Breast epithelium (tissue), 4 donors: ENCODE measurements at places on chromosomes 13 and 19. TPM values are rescaled to one million over a fixed set of nuclear protein-coding genes. Genes with fewer than 3 reads are reported as not detected.

The RPL28 gene
- 471 TPM for total RNA-seq

The C2CD4C gene
- 0.29 TPM for total RNA-seq

The CD209 gene
- 2.3 TPM for total RNA-seq

The KIRREL2 gene
- not detected for total RNA-seq

The PGLYRP2 gene
- 5.6 TPM for total RNA-seq

The GARRE1 gene
- 21.0 TPM for total RNA-seq

The SIGLEC8 gene
- total RNA-seq = 2.3 TPM

DNA sequence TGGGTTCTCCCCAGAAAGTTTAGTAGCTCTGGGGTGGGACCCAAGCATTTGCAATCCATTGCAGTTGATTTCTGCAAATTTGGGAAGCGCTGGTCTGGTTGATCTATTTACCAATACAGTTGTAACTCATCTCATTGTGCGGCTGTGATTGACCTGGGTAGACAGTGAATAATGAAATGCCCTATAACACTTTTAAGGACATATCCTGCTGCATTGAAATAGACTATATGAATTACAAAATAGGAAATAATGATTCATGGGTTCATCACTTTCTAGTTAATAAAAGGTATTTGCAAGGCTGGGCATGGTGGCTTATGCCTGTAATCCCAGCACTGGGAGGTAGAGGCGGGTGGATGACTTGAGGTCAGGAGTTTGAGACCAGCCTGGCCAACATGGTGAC is 59.0 kb upstream of the FARP1 start:
- H3K36me3 ChIP-seq = no peaks in the 10 kb centered on the region
- no peak overlapping the region for H3K27ac ChIP-seq
- H3K27me3 ChIP-seq = no peaks in the 10 kb centered on the region

- no peaks in the 10 kb centered on the region for H3K36me3 ChIP-seq
- no peak for DNase-seq
- peaks cover 66% of the 10 kb centered on the region for H3K27me3 ChIP-seq
- H3K27ac ChIP-seq = peak overlapping the region; percentile 40
- H3K4me3 ChIP-seq = peak overlapping the region; percentile 69
Measured at GRCh38 chr19:41521931-41522555, 53.9 kb upstream of the CEACAM21 start.

GRCh38 chr13:30567072-30567471 is 50.6 kb upstream of the USPL1 start:
- no peak overlapping the region for H3K4me3 ChIP-seq
- no peak overlapping the region for H3K27ac ChIP-seq
- H3K36me3 ChIP-seq = no peaks in the 10 kb centered on the region
- H3K4me1 ChIP-seq = no peaks in the 10 kb centered on the region

- no peak within 1 kb of the TSS for H3K27ac ChIP-seq
- DNase-seq = no peak
- no peaks in the 10 kb centered on the region for H3K4me1 ChIP-seq
- no peaks in the 10 kb centered on the region for H3K27me3 ChIP-seq
- no peaks in the 10 kb centered on the region for H3K36me3 ChIP-seq
Measured at GRCh38 chr19:35704218-35704617, at the start of gene ZBTB32. Gene ZBTB32, plus strand, starts transcription at chr19:35704558. Its CDS starts 10,069 bp downstream, at chr19:35714627.

DNA sequence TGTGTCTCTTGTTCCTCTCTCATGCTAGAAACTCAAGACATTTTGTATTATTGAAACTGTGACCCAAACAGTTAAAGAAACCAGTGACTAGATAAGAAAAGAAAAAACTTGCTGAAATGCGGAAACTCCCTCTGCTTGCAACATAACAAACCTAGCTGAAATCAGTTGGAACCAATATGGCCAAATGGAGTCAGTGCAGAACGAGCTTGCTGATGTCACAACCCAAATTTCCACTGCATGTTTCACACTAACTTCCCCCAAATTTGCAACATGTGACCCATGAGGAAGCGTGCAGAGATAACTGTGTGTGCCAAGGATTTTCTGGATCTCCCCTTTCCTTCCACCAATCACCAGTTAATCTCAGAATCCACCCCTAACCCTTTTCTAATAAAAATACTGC is 208.0 kb downstream of the DLEU7 start:
- H3K36me3 ChIP-seq = no peaks in the 10 kb centered on the region
- no peaks in the 10 kb centered on the region for H3K4me1 ChIP-seq
- no peak overlapping the region for H3K4me3 ChIP-seq
- no peak for DNase-seq
- H3K27ac ChIP-seq = peak overlapping the region; percentile 86

GRCh38 chr13:44906713-44907112 is 82.6 kb downstream of the NUFIP1 start:
- H3K4me3 ChIP-seq = no peak overlapping the region
- no peaks in the 10 kb centered on the region for H3K27me3 ChIP-seq
- peak overlapping the region; percentile 42 for H3K27ac ChIP-seq
- no peaks in the 10 kb centered on the region for H3K36me3 ChIP-seq

- no peak overlapping the region for H3K4me3 ChIP-seq
- no peaks in the 10 kb centered on the region for H3K27me3 ChIP-seq
- DNase-seq = peak; percentile 68
- H3K27ac ChIP-seq = peak overlapping the region; percentile 73
Measured at GRCh38 chr19:10952809-10953208, 8.0 kb upstream of the SMARCA4 start.

DNA sequence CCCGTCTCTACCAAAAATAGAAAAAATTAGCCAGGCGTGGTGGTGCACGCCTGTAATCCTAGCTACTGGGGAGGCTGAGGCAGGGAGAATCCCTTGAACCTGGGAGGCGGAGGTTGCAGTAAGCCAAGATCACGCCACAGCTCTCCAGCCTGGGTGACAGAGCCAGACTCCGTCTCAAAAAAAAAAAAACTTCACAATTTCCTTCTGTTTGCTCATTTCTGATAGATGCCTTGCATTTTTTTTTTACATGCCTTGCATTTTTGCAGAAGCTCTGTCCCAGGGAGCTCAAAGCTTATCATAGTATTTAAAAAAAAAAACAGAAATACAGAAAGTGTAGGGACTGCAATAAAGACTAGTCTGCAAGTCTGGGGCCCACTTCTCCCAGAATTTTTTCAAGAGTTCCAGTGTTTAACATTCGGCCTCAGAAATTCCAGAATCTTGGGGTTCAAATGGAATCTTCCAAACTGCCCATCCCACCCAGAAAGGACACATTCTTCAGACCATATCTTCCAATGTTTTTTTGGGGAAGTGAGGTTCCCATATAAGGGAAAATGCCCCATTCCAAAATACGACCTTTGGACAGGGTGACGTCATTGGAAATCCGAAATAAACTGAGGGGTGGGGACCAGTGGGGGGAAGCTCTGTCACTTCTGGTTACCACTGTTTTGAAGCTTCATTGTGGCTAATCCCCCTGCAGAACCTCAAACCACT is 17.2 kb upstream of the RAB8A start:
- H3K4me1 ChIP-seq = no peaks in the 10 kb centered on the region
- H3K4me3 ChIP-seq = no peak overlapping the region
- peak overlapping the region; percentile 85 for H3K27ac ChIP-seq
- no peaks in the 10 kb centered on the region for H3K36me3 ChIP-seq
- no peaks in the 10 kb centered on the region for H3K27me3 ChIP-seq

DNA sequence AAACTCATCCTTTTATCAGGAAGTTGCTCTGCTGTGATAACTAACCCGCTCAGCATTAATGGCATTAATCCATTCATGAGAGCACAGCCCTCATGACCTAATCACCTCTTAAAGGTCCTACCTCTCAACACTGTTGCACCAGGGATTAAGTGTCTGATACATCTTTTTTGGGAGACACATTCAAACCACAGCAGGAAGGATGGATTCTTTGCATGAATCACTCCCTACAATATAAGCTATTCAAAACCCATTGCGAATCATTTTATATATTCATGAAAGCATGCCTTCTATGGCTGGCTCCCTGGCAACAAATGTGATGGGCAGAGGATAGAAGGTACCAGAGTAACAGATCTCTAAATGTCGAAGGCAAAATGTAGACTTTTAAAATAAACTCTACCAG is 27.6 kb downstream of the ARL11 start:
- no peaks in the 10 kb centered on the region for H3K27me3 ChIP-seq
- no peak overlapping the region for H3K27ac ChIP-seq
- no peak overlapping the region for H3K4me3 ChIP-seq
- H3K36me3 ChIP-seq = no peaks in the 10 kb centered on the region
- DNase-seq = no peak
- no peaks in the 10 kb centered on the region for H3K4me1 ChIP-seq

DNA sequence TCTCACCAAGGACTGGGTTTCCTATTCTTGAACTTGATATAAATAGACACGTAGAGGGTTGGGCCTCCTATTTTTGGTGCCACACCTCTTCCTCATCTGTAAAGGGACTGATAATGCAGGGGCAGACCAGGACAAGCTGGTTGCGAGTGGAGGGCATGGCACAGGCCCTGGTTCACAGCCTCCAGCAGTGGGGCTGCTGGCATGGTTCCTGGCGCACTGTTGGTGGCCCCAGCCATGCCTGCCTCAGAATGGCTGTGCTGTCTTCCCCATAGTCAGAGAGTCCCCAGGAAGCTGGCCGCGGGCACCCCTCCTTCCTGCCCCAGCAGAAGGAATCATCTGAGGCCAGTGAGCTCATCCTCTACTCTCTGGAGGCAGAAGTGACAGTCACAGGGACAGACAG is 10.5 kb upstream of the OVOL3 start:
- H3K27ac ChIP-seq = no peak overlapping the region
- H3K4me3 ChIP-seq = no peak overlapping the region
- no peaks in the 10 kb centered on the region for H3K4me1 ChIP-seq
- no peaks in the 10 kb centered on the region for H3K27me3 ChIP-seq

GRCh38 chr19:38718747-38719543 is 25.3 kb downstream of the CAPN12 start:
- no peaks in the 10 kb centered on the region for H3K27me3 ChIP-seq
- H3K4me1 ChIP-seq = peaks cover 24% of the 10 kb centered on the region
- DNase-seq = no peak
- H3K27ac ChIP-seq = peak overlapping the region; percentile 82
- H3K36me3 ChIP-seq = peaks cover 10% of the 10 kb centered on the region
- no peak overlapping the region for H3K4me3 ChIP-seq

DNA sequence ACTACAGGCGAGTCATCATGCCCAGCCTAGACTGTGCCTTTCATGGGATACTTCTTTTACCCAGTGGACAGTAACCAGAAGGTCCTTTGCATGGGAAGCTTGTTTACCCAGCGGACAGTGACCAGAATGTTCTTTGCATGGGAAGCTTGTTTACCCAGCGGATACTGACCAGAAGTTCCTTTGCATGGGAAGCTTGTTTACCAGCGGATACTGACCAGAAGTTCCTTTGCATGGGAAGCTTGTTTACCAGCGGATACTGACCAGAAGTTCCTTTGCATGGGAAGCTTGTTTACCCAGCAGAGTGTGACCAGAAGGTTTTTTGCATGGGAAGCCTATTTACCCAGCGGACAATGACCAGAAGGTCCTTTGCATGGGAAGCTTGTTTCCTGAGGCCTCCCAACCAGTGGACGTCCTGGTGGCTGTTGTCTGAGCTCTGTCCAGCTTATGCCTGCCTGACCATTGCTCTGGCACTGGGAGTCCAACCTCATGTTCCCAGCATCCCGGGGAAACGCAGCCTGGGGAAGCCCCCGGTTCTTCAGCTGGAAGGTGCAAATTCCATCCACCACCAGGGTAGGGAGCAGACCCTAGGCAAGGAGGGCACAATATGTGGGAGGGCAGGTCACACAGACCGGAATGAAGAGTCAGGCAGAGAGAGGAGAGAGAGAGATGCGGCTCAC is 41.6 kb upstream of the PDCD5 start:
- no peak for DNase-seq
- H3K36me3 ChIP-seq = no peaks in the 10 kb centered on the region
- H3K4me3 ChIP-seq = no peak overlapping the region
- H3K4me1 ChIP-seq = no peaks in the 10 kb centered on the region

- no peaks in the 10 kb centered on the region for H3K27me3 ChIP-seq
- peaks cover 17% of the 10 kb centered on the region for H3K4me1 ChIP-seq
- H3K27ac ChIP-seq = peak within 1 kb of the TSS; percentile 96
- H3K4me3 ChIP-seq = peak within 1 kb of the TSS; percentile 93
- H3K36me3 ChIP-seq = no peaks in the 10 kb centered on the region
Measured at GRCh38 chr19:54189145-54189734, at the start of gene MBOAT7. Gene MBOAT7, minus strand, starts transcription at chr19:54189580. Its CDS starts 1,072 bp downstream, at chr19:54188508.

DNA sequence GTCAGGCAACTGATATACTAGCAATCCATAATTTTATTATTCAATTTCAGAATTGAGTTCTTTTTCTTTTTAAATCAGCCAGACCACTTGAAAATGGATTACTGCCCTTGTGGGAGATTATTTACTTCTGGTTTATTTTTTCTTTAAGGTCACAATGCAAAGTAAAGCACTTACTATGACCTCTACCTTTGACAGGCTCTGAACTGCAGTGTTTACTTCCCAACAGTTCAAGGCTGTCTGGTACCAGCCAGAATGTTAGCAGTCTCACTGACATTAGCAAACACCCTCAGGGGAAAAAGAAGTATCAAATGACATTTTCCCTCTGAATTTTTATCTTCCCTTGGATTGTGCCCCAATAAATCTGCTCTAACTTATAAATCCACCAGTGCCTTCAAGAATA is 57.5 kb downstream of the RAP2A start:
- H3K27me3 ChIP-seq = no peaks in the 10 kb centered on the region
- H3K36me3 ChIP-seq = no peaks in the 10 kb centered on the region
- no peak for DNase-seq
- H3K4me1 ChIP-seq = no peaks in the 10 kb centered on the region
- H3K27ac ChIP-seq = no peak overlapping the region

- no peak for DNase-seq
- no peak overlapping the region for H3K4me3 ChIP-seq
- H3K4me1 ChIP-seq = no peaks in the 10 kb centered on the region
- H3K36me3 ChIP-seq = no peaks in the 10 kb centered on the region
Measured at GRCh38 chr19:46357846-46358583, 11.1 kb downstream of the PPP5C start.

- no peaks in the 10 kb centered on the region for H3K27me3 ChIP-seq
- H3K4me1 ChIP-seq = peaks cover 9% of the 10 kb centered on the region
- no peaks in the 10 kb centered on the region for H3K36me3 ChIP-seq
- peak overlapping the region; percentile 13 for H3K4me3 ChIP-seq
Measured at GRCh38 chr19:48716562-48717291, 2.8 kb downstream of the MAMSTR start.

- no peak for DNase-seq
- H3K27ac ChIP-seq = no peak overlapping the region
- no peak overlapping the region for H3K4me3 ChIP-seq
- no peaks in the 10 kb centered on the region for H3K27me3 ChIP-seq
- H3K36me3 ChIP-seq = no peaks in the 10 kb centered on the region
Measured at GRCh38 chr13:40758811-40759210, 12.2 kb downstream of the MRPS31 start.

GRCh38 chr19:38970664-38971532 is 4.6 kb downstream of the FBXO17 start:
- no peak for DNase-seq
- no peaks in the 10 kb centered on the region for H3K4me1 ChIP-seq
- H3K27ac ChIP-seq = no peak overlapping the region
- no peak overlapping the region for H3K4me3 ChIP-seq

- no peaks in the 10 kb centered on the region for H3K36me3 ChIP-seq
- H3K27ac ChIP-seq = peak overlapping the region; percentile 97
- peak; percentile 71 for DNase-seq
- no peaks in the 10 kb centered on the region for H3K27me3 ChIP-seq
- peak overlapping the region; percentile 99 for H3K4me3 ChIP-seq
Measured at GRCh38 chr13:112587212-112587763, 665 bp downstream of the TUBGCP3 start.

GRCh38 chr19:33156334-33156733 is 24.4 kb downstream of the WDR88 start:
- H3K4me1 ChIP-seq = no peaks in the 10 kb centered on the region
- no peaks in the 10 kb centered on the region for H3K36me3 ChIP-seq
- H3K4me3 ChIP-seq = no peak overlapping the region
- H3K27ac ChIP-seq = no peak overlapping the region
- DNase-seq = no peak
- no peaks in the 10 kb centered on the region for H3K27me3 ChIP-seq
